ENCODE measurements at places on chromosomes 7 and 10.

DNA sequence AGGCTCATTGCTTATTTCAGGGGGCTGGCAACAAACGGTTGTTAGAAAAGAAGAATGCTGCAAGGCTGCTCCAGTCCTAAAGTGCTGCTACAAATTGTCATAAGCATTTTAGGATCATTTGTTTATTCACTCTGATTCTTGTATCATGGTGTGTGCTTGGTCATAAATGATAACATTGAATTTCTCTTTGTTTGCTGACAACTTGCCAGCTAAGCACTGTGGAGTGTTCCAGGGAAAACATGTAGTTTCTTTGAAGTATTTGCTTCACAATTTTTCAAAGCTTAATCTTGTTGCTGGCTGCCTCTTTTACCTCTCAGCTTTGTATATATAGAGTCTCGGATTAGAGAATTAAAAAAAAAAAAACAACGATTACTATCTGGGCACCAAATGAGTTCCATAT lies 263.0 kb downstream of the PHF14 start:
- no peak for DNase-seq

DNA sequence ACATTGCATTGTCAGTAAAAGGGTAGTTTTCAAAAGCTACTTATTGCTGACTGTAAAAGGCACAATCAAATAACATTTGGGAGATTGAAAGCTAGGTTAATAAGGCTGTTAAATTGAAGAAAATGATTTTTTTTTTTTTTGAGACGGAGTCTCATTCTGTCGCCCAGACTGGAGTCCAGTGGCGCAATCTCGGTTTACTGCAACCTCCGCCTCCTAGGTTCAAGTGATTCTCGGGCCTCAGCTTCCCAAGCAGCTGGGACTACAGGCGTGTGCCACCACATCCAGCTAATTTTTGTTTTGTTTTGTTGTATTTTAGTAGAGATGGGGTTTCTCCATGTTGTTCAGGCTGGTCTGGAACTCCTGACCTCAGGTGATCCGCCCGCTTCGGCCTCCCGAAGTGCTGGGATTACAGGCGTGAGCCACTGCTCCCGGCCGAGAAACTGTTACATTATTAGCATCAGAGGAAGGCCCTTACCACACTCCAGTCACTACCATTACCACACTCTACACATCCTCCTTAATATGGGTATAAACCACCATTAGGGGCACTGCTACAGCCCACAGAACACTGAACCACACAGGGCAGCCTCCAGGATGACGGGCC lies 1.0 kb downstream of the CYP51A1 start:
- DNase-seq, result no peak

GRCh38 chr7:111438369-111439289 lies 123.7 kb downstream of the IMMP2L start:
- DNase-seq, result peak; percentile 79

DNA sequence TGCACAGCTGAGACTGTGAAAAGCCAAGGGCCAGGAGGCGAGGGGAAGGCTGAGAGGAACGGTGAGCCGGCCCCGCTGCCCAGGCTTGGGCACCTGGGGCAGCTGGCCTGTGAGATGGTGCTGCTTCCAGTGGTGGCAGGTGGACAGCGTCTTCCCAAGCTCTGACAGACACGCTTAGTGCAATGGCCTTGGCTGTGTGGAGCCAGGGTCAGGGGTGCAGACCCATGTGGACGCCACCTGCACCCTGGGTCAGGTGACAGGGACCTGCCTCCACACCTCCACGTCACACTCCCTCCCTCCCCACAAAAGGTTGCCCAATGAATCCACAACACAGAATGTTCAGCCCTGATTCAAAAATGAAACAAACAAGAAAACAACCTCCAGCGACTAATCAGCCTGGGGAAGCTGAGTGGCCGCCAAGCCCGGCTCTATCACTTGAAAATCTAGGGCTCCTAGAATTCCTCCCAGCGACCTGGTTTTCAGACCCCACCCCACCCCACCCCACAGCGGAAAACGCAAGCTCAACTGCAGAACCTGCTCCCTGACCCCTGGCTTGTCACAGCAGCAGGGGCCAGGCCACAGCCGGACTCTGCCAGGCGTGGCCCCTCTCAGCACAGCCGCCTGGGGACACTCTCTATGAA lies 54.3 kb downstream of the PRKAG2 start:
- no peak for DNase-seq

GRCh38 chr10:63415640-63416244 lies 50.0 kb downstream of the JMJD1C start:
- no peak for DNase-seq

DNA sequence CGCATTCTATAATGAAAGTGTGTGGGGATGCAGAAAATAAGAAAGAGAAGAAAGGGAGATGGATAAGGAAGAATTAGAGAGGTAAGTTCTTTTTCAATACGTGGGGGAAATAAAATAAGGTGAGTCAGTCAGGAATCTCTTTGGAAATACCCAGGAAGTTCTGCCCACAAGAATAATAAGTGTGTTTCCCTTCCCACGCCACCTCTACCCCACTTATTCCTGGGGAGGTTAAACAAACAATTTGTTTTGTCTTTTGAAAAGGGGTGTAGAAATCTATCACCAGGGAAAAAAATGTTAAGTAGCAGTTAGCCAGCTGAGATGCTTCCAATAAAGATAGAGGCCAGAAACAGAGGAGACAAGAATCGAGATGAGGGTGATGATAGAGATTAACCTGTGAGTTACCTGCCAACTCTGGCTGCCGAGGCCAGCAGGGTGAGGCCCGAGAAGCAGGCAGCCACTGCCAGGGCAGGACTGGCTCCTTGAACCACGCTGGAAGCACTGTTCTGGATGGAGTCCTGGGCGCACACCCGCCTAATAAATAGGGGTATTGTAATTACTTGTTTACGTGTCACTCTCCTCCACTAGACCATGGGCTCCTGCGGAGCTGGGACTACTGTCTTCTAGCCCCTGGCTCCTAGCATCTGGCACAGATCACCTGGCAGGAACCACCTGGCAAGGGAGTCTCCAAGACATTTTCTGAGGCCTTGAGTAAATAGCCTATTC lies 191.3 kb downstream of the FGFR2 start:
- no peak for DNase-seq

GRCh38 chr7:26583094-26583648 lies 281.2 kb downstream of the SKAP2 start:
- DNase-seq, result no peak

DNA sequence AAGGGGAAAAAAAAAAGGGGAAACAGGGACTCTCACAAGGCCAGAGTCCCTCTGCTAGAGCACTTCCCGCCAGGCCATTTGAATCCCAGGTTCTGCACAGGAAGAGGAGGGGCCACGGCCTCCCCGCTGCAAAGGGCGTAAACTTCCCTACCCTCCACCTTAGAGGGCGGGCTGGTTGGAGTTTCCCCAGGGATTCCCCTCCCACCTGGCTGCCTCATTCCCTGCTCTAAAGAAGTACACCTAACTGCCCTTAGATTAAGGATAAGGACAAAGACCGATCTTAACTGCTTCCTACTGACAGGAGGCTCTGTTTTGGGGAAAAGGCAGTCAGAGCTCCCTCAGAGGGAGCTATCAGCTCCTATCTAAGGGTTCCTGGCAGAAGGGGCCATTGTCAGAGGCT lies 102.0 kb upstream of the ARMC3 start:
- no peak for DNase-seq

- DNase-seq, result no peak
These were observed 20.3 kb upstream of the RNF32 start for GRCh38 chr7:156620291-156620675.

DNA sequence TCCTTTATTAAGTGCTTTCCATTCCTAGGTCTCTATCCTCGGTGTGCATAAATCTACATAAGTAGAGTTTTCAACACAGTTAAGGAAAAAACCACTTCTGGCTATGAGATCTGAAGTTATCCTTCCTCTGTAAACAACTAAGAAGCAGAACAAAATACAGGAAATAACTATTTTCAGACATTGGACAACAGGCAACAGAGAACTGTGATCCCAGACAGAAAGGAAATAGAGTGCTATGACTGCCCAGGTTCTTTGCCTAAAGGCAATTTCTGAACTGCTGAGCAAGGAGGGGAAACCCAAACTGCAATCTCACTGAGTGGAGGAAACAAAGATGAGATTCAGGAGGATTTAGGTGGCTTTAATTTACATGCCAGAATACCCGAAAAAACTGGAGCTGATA lies 285.4 kb downstream of the SNX13 start:
- peak; percentile 50 for DNase-seq

DNA sequence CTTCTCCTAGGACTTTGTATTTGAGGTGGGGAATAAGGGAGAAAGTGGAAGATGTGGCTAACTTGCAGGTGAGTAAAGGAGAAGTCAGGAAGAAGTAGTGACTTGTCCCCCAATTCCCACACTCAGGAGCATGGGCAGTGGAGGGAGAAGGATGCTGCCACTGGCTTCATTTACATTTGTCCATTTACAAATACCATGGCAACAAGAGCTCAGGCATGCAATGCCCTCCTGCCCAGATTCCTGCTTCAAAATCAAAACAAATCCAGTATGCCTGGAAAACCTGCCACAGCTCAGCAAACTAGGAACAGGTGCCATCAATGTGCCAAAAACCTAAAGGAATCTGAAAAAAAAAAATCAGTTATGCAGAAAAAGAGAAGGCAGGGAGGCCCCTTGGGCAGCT lies 139.9 kb downstream of the KCNMA1 start:
- DNase-seq, result peak; percentile 35

DNA sequence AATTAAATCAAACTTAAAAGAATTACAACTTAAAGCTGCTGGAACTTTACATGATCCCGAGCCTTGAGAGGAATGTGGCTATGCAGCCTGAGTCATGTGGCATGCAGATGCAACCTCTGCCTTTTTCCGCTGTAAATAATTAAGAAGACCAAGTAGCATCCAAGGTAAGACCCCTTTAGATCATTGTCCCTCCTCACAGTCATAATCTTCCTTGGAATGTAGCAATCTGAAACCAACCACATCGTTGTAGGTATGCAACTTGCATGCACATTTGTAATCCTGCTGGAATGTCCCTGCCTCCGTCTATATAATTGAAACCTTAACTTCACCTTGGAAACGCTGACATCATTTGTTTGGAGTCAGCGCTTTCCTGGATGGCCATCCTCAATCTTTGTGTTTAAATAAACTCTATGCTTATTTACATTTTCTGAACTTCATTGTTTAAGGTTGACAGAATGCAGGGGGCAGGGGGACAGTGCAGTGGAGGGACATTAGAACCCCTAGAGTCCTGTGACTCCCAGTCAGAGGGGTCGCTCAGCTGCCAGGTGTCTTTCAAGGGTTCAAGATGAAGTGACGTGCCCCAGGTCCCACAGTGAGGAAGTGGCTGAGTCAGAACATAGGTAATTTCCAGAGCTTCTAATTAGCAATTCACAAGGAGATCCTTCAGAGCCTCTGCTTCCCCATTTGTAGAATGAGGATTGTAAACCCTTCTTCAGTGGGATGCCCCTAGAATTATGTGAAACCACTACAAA lies 110.7 kb downstream of the RALA start:
- DNase-seq, result peak; percentile 85

DNA sequence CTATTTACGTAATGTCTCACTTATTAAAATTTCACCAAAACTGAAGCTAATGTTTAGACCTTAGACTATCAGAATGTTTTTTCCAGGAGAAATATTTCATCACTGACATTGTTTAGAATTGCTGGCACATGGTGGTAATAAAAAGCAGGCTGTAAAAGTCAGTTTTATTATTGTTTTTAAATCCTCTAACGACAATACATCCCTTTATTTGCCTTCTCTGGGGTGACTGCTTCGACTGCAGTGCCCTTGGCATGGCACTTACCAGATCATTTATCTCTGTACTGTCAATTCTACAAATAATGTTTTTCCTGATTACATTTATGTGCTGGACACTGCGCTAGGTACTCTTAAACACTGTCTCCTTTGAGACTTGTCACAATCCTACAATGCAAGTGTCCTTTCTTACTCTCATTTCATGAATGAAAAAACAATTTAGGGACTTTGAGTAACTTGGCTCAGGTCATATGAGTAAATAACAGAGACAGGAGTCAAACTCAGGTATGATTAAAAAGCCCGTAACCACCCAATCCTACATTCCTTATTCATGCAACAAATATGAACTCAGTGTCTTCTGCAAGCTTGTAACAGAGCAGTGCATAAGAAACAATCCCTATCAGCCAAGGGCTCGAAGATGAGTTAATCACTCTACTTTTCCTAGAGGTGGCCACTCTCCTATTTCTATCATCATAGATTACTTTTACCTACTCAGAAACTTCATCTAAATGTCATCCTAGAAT lies 5.6 kb upstream of the ING3 start:
- no peak for DNase-seq

DNA sequence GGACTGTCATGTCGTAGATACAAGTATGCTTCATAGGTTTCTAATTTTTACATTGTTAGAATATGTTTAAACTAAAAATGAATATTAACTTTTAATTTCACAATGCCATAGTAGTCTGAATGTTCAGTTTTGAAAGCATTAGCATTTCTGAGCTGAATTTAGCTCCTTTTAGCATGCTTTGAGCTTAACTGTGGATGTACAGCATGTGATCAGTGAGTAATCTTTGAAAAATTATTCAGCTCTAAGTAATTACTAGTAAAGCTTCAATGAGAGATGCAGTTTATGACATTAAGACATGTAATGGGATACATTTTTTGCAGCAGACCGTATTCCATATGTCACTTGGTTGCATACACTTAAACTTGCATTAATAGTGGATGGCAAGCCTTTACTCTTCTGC lies 114.1 kb upstream of the WNT16 start:
- no peak for DNase-seq

DNA sequence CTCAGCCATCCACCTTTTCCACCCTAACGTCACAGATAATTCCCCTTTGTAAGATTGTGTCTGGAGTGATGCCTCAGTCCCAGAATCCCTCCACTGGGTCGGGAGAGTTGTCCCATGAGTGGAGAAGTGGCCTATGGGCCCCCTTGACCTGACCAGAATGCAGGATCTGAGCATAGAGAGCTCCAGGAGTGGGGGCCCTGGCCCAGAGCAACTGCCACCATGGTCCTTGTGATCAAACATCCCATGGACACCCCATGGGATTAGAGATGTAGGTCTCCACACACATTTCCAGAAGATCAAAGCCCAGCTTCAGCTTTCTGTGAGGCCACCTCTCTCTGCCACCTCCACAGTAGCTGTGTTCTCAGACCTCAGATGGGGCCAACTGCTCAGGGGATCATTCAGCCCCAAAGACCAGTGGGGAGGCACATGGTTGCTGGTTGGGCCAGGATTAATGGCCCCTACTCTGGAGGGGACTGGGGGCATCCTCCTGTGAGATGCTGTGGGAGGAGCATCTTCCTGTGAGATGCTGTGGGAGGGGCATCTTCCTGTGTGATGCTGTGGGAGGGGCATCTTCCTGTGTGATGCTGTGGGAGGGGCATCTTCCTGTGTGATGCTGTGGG lies 28.5 kb upstream of the DPYSL4 start:
- no peak for DNase-seq

- peak; percentile 69 for DNase-seq
These were observed 91.6 kb downstream of the MYOF start for GRCh38 chr10:93390306-93391090.

GRCh38 chr7:79352323-79352722 lies 101.1 kb downstream of the MAGI2 start:
- DNase-seq, result peak; percentile 40
